ENCODE measurements at places on chromosomes 2 and 18.

DNA sequence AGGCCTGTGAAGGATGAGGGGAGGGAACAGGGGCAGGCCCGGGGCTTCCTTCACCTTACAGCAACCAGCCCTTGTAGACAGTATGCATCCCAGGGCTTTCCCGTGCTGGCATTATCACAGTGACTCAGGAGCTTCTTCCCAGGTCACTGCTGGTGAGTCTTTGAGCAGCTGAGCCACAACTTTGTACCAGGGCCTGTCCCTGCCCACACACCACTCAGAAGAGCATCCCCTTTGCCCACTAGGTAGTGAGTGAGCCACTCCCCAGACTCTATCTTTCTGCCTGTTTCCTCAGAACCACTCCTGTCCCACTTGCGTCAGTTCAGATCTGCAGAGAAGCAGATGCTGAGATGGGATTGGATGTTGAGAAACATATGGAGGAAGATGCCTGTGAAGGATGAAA, 69.6 kb upstream of the ALPP start:
- DNase-seq, result no peak

- DNase-seq, result no peak
Measured at GRCh38 chr2:13758412-13758811, 874.1 kb upstream of the LRATD1 start.

GRCh38 chr2:62222674-62223073, 26.8 kb downstream of the B3GNT2 start:
- DNase-seq, result no peak

DNA sequence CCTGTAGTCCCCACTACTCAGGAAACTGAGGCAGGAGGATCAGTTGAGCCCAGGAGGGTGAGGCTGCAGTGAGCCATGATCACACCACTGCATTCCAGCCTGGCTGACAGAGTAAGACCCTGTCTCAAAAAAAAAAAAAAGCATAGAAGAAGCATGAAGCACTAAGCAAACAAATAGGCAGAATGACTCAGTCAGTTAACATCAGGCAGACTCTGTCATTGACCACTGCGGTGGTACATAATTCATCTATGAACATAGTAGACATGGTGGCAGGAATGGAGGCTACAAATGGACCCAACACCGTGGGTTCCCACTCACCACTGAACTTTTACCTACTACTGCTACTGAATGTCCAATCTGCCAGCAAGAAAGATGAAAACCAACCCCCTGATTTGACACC, 7.6 kb upstream of the ASXL2 start:
- DNase-seq, result no peak

DNA sequence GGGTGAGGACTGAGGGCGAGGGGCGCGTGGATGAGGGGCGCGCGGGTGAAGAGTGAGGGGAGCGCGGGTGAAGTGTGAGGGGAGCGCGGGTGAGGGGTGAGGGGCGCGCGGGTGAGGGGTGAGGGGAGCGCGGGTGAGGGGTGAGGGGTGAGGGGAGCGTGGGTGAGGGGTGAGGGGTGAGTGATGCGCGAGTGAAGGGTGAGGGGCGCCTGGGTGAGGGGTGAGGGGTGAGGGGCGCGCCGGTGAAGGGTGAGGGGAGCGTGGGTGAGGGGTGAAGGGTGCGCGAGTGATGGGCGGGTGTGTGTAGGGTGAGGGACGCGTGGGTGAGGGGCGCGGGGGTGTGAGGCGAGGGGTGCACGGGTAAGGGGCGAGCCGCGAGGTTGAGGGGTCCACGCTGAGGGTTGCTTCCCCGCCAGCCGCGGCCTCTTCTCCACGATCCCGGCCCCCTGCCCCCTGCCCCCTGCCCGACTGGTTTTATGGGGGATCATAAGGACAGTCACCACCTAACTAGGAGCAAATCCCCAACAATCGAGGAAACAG, 1.1 kb upstream of the SLC66A2 start:
- no peak for DNase-seq

GRCh38 chr18:74734013-74734444, 136.4 kb downstream of the ZNF407 start:
- no peak for DNase-seq

DNA sequence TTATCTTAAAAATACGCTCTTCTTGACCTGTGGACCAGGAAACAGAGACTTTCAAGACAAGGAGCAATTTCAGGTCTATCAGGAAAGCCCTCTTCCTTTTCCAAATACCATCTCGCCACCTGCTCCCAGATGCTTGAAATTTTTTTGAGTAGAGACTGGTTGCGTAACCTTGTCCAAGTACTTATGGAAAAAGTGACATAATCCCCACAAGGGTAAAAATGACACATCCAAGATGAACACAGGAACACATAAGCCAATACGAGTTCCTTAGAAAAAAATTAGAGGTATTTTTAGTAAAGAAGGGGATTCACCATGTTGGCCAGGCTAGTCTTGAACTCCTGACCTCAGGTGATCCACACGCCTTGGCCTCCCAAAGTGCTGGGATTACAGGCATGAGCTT, 1.8 kb downstream of the SERPINB13 start:
- no peak for DNase-seq

- DNase-seq, result no peak
Measured at GRCh38 chr2:46338674-46339073, 41.5 kb downstream of the EPAS1 start.

- no peak for DNase-seq
Measured at GRCh38 chr2:177143444-177143843, 69.2 kb upstream of the HNRNPA3 start.

DNA sequence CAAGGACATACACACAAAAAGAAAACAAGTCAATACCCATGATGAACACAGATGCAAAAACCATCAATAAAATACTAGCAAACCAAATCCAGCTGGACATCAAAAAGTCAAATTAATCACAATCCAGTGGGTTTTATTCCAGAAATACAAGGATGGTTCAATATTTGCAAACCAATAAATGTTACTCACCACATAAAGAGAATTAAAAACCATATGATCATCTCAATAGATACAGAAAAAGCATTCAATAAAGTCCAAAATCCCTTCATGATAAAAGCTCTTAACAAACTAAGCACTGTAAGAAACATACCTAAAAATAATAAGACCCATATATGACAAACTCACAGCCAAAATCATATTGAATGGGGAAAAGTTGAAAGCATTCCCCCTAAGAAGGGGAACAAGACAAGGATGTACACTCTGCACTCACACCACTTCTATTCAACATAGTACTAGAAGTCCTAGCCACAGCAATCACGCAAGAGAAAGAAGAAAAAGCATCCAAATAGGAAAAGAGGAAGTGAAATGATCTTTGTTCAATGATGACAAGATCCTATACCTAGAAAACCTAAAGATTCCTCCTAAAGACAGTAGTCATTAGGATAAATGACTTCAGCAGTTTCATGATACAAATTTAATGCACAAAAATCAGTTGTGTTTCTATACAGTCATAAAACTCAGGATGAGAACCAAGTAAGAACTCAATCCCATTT, 62.6 kb downstream of the TRAPPC8 start:
- DNase-seq, result no peak

DNA sequence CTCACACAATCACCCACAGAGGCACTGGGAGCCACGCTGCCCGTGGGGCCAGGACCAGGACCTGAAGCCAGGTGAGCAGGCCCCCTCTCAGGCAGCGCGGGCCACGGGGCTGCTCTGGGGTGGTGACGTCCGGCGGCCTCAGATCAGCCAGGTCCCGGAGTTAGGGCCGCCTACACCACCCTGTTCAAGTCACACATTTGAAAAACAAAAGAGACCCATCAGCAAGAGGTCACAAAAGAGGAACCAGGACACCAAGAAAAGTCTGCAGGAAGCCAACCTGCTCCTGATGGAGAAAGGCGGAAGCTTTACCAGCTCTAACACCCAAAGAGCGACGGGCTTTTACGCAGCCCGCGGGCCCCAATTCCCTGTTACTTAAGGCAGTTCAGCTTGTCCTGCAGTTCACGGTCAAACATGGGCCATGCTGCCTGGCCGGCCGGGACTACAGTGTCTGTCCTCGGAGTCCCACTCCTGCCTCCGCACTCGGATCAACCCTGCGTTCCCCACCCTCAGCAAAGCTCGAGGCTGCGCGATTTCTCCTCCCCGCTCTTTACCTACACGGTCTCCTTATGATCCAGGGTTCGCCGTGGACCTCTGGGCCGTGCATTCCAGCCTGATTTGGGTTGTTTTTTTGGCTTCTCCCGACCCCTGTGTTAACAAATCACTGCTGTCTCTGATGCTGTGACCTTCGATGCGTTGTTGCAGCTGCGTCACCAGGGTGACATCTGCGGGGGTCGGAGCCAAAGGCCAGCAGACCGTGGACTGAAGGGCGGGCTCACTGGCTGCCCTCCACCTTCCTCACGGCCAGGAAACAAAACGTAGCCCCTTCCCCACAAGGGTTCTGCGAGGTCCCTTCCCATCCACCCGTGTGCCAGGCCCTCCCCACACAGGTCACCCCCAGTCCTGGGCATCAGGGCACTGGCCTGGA, 31.0 kb downstream of the SNORC start:
- DNase-seq, result no peak

GRCh38 chr2:105885456-105885855, 140.7 kb downstream of the NCK2 start:
- no peak for DNase-seq

GRCh38 chr18:28040716-28041115, 136.2 kb downstream of the CDH2 start:
- no peak for DNase-seq

- no peak for DNase-seq
Measured at GRCh38 chr2:85981579-85982247, 92.9 kb upstream of the ST3GAL5 start.

- DNase-seq, result peak; percentile 40
Measured at GRCh38 chr2:218781691-218782527, at the start of gene CYP27A1. Gene CYP27A1, plus strand, starts transcription at chr2:218782147. Its CDS starts 36 bp downstream, at chr2:218782183.

DNA sequence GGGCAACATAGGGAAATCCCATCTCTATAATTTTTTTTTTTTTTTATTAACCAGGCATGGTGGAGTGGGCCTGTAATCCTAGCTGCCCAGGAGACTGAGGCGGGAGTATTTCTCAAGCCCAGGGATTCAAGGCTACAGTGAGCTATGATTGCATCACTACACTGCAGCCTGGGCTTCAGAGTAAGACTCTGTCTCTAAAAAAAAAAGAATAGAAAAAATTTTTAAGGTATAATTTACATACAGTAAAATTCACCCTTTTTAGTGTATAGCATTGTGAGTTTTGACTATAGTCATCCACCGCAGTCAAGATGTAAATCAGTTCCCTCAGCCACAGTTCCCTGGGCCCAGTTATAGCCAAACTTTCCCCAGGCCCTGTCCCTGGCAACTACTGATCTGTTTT, 57.1 kb upstream of the MSH6 start:
- no peak for DNase-seq

DNA sequence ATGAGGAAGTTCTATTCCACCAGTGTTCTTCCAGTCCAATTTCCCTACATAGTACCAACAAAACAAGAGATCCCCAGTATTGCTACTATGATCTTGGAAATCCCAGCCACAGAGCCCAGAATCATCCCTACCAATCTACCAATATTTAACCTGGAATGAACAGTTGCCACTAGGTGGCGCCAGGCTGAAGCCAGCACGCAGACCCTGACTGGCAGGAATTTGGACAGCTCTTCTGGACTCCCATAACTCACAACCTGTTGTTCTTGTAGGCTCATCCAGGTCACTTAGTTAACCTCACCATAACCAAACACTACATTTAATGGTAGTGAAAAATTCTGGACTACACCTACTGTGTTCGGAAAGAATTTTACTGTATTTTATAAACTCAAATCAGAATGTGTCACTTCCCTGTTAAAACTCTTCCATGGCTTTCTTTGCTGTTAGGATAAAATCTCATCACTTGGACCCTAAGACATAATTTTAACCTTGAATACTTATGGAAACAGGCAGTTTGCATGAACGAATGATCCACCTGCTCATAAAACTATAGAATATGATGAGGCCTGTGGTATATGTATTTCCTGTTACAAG, 59.8 kb upstream of the SLC38A11 start:
- peak; percentile 68 for DNase-seq

- DNase-seq, result no peak
Measured at GRCh38 chr2:35794796-35795450, 560.7 kb upstream of the CRIM1 start.

- peak; percentile 49 for DNase-seq
Measured at GRCh38 chr2:104856086-104856972, 2.4 kb downstream of the POU3F3 start.

GRCh38 chr2:208265371-208265800, 669 bp upstream of the PIKFYVE start:
- DNase-seq, result no peak

- DNase-seq, result no peak
Measured at GRCh38 chr2:71784734-71785511, 331.6 kb downstream of the DYSF start.

GRCh38 chr2:102677244-102678215, 58.2 kb downstream of the SLC9A2 start:
- peak; percentile 5 for DNase-seq

GRCh38 chr2:73373344-73373743, 12.3 kb upstream of the ALMS1 start:
- no peak for DNase-seq

GRCh38 chr2:29481313-29481712, 366.1 kb downstream of the CLIP4 start:
- DNase-seq, result no peak

DNA sequence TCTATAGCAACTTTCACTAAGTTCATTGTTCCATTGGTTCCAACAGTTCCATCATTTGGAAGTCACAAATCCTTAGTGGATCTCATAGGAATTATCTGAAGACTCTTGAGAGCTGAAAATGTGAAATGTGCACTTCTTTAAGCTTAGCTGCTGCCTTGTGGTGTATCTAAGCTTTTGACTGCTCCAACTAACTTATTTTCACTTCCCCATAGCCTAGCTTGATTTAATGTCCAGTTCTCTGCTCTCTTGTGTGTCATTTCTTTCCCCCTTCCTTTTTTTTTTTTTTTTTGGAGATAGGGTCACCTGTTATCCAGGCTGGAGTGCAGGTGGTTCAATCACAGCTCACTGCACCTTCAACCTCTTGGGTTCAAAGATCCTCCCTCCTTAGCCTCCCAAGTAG, 34.9 kb upstream of the CD302 start:
- DNase-seq, result no peak

GRCh38 chr2:207567671-207568070, 37.9 kb downstream of the CREB1 start:
- no peak for DNase-seq

DNA sequence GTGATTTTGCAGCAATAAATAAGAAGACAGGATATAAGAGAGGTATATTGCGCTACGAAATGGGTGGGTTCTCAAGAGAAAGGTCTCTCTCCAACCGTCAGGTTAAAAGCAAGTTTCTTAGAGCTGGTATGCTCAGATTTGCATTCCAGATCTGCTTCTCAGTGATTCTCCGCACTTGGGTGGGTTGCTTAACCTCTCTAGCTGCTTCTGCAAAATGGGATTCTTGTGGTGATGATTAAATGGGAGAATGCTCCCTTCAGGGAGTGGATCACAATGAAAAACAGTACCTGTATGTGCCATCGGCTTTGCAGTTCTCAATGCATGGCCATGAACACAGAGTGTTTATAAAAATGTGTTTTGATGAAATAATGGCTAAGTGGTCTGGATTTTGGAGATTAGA, 477.7 kb downstream of the TNS1 start:
- no peak for DNase-seq
